Keratinocyte (primary cell): ENCODE measurements at places on chromosomes 16 and 17. TPM values are rescaled to one million over a fixed set of nuclear protein-coding genes. Genes with fewer than 3 reads are reported as not detected.
A peak's percentile ranks its signal among the peaks of the same experiment; 100 is the strongest.

GRCh38 chr17:80028030-80028429, 7.6 kb downstream of the TBC1D16 start:
- DNase-seq = no peak

GRCh38 chr17:32805029-32805976, 71.6 kb downstream of the MYO1D start:
- DNase-seq = no peak

- DNase-seq = no peak
These were observed 67.7 kb downstream of the CYLD start for GRCh38 chr16:50809561-50809960.

DNA sequence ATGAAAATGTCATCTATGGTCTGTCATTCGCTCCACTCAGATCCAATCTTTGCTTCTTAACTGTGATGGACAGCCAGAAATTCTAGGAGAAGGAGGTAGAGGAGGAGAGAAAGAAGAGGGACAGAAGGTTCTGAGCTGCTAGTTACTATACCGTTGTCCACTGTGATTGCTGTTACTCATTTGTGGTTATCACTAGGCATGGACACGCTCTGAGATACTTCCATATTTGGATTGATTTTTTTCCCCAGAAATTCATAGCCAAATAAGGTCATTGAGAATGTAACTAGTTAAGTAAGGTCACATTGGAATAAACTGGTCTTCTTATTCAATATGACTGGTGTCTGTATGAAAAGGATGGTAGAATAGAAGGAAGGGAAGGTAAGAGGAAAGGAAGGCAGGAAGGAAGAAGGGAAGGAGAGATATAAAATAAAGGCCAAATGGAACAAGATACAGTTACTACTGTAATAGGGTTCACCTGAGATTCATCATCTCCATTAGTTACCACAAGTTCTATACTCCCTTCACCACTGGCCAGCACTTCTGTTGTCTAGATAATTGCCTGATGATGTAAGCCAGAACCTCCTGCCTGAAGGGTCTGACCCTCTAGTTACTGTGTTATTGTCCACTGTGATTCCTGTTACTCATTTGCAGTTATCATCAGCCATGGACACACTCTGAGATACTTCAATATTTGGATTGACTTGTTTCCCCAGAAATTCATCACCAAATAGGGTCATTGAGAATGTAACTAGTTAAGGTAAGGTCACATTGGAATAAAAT, 2.9 kb downstream of the KRTAP9-7 start:
- DNase-seq = no peak

DNA sequence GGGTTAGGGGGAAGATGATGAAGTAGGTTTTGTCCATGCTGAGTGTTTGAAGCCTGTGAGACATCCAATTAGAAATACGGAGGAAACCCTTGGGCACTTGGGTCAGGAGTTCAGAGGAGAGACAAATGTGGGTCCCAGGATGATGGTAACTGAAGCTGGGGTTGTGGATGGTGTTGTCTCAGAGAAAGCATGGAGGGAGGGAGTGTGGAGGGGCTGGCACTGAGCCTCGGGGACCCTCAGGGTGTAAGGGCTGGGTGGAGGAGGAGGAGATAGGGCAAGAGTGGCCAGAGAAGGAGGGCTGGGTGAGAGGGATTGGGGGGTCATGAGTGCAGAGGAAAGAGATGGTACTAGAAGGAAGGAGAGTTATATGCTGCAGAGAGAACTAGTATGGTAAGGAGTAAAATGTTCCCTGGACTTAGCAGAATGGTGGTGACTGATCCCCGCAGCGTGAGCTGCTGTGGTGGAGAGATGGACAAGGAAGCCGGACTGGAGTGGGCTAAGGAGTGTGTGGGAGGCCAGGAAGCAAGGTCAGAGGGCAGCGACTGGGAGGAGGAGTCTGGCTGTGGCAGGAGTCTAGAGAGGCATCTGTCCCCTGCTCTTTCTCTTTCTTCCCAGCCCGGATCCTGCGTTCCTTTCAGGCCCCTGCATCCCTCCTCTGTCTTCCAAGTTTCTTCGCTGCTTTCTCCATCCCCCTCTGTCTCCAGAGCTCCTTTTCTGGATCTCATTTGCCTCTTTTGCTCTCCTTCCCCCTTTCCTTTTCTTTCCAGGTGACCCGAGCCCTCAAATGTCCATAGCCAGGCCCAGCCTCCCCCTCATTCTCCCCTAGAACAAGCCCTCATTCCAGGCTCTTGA, 3.9 kb upstream of the COL1A1 start:
- DNase-seq = no peak

DNA sequence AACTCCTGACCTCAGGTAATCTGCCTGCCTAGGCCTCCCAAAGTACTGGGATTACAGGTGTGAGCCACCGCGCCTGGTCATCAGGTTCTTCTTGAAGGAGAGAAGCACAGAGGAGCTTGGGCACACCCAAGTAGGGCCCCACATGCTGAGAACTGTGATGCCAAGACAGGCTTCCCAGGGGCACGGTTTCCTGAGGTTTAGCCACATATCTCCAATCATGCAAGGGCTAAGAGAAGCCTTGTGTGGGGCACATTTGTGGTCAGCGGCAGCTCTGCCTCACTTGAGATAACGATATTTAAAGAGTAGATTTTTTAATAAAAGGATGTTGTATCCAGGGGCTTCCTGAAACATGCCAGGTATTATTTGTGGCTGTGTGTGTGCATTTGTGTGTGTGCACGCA, 46.9 kb downstream of the CUEDC1 start:
- DNase-seq = no peak

- no peak for DNase-seq
These were observed 7.3 kb downstream of the GNA13 start for GRCh38 chr17:65049085-65049756.

- DNase-seq = no peak
These were observed 13.3 kb downstream of the PROCA1 start for GRCh38 chr17:28698253-28698941.

- no peak for DNase-seq
These were observed 12.4 kb downstream of the SLC47A2 start for GRCh38 chr17:19703828-19704613.

- peak; percentile 15 for DNase-seq
These were observed 67.9 kb downstream of the ZZEF1 start for GRCh38 chr17:4074831-4075495.

GRCh38 chr17:28404812-28405570, 1.0 kb downstream of the SLC46A1 start:
- DNase-seq = no peak

DNA sequence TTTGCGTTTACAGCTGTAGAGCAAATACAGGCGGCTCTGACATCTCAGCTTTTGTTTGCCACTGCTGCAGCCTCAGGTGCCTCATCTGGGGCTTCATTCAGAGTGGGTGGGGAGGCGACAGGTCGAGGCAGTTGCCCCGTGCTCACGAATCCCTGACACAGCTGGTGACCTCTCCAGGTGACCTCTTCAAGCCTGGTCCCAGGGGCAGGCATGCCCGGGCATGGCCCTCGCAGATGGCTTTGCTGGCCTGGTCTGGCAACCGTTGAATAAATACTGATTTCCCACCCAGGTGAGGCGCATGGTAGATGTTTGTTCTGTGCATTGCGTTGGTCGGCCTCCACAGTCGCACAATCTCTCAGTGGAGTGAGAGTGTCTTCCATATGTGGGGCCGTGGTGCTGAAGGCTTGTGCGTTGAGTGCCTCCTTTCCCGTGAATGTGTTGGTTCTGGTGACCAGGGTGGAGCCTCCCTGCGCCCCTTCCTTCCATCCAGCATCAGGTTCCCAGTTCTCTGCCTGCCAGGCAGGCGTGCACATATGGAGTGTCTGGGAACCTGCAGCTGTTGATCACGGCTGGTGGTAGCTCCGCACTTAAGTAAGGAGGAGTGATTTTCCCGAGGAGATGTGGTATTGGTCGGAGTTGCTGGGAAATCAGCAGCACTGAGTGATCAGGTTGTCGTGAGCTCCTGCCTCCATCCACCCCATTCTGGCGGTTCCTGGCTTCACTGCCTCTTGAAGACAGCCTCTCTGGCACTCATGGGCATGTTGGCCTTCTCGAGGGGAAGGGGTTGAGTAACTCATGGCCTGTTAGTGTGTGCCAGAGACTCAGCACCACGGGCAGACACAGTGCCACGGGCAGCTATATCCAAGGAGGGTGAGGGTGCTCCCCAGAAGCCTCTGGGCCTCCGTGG, 149.7 kb downstream of the RPTOR start:
- no peak for DNase-seq

- DNase-seq = no peak
These were observed 216.3 kb downstream of the SPECC1 start for GRCh38 chr17:20225162-20226115.

- DNase-seq = no peak
These were observed 3.5 kb downstream of the MGAT5B start for GRCh38 chr17:76871668-76872067.

DNA sequence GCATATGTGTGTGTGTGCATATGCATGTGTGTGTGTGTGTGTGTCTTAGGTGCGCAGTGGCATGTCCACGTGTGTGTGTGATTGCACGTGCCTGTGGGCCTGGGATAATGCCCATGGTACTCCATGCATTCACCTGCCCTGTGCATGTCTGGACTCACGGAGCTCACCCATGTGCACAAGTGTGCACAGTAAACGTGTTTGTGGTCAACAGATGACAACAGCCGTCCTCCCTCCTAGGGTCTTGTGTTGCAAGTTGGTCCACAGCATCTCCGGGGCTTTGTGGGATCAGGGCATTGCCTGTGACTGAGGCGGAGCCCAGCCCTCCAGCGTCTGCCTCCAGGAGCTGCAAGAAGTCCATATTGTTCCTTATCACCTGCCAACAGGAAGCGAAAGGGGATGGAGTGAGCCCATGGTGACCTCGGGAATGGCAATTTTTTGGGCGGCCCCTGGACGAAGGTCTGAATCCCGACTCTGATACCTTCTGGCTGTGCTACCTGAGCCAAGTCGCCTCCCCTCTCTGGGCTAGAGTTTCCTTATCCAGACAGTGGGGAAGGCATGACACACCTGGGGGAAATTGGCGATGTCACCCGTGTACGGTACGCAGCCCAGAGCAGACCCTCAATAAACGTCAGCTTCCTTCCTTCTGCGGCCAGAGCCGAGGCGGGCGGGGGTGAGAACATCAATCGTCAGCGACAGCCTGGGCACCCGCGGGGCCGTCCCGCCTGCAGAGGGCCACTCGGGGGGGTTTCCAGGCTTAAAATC, 47.6 kb downstream of the IL21R start:
- no peak for DNase-seq

DNA sequence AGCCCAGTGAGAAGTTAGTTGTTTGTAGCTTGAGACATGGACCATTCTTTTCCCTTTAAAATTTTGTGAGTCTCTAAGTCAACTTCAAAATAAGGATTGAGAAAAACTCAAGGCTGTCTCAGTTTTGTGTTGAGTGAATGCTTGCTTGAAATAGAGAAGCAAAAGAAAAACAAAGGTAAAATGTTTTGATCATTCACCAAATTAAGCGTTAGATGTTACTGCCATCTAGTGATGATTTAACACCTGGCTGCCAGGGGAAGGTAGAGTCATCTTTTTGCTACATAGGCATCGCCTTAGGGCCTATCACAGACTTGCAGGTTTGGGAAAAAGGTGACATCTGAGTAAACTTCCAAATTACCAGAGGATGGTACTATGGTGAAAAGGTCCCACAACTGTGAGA, 74.4 kb downstream of the PCTP start:
- no peak for DNase-seq

GRCh38 chr17:37118366-37119137, 169.8 kb downstream of the AATF start:
- no peak for DNase-seq

DNA sequence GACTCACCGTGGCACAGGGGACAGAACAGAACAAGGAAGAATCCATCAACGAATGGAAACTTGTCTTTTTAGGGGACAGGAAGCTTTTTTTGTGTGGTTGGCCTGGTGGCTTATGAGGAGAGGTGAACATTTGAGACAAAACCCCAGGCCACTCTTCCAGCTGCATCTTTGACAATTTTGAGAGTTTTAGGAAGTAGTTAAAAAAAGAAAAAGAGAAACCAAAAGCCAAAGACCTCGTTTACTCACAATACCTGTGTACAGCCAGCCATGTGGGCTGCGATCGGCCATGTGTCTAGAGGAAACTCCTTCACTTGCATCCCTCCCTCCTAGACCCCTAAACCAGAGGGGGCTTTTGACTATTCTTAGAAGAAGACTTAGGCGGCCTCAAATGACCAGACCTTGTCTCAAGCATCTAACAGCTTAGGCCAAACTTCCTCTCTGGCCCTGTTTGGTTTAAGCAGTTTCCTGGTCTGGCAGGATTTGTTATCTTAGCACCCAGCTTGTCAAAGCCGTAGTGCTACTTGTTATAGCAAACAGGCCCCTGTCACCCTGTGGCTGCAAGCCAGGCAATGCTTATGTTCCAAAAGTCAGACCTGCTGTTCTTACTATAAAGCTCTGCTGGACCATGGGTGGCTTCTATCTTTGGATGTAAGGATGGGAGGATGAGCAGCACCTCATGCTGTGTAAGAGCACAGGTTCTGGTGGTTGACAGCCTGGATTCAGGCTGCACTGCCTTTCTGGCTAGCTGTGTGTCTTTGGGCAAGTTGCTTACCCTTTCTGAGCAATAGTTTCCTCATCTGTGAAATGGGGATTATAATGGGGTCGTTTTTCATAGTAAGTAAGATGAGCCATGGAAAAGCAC, 17.7 kb downstream of the KSR1 start:
- no peak for DNase-seq

DNA sequence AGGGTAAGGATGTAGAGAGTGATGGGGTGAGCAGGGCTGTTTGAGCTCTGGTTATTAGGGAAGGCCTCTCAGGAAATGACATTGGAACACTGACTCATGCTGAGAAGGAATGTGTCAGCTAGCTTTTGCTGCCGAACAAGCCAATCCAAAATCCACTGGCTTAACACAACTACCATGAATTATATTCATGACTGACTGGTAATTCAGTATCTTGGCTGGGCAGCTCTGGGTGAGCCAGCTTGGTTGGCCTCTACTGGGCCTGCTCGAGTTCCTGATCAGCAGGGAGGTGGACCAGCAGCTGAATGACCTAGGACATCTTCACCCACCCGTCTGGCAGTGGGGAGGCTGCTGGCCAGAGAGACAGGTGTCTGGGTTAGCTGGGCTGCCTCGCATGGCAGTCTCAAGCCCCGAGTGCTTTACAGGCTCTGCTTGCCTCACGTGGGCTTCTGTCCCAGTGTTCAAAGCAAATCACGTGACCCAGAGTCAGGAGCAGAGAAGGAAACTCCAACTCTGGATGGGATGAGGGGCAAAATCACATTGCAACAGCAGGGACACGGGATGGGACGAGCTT, 209.4 kb downstream of the KATNIP start:
- DNase-seq = no peak

DNA sequence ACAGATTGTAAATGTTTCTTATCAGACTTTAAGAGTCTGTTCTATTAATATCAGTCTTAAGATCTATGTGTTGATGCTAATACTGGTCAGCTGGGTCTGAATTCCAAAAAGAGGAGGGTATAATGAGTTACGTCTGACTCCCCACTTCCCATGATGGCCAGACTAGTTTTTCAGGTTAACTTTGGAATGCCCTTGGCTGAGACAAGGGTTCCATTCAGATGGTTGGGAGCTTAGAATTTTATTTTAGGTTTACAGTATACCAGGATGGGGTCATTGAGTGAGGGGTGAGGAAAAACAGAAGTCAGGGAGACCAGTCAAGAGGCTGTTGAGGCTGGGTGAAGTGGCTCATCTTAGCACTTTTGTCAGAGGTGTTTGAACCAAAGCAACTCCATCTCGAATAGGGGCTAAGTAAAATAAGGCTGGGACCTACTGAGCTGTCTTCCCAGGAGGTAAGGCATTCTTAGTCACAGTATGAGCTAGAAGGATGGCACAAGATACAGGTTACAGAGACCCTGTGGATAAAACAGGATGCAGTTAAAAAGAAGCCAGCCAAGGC, 2.9 kb upstream of the TMEM231 start:
- DNase-seq = no peak

Gene B4GALNT2
- 0.01 to 0.32 TPM (median 0.08 TPM) in 3 replicates for polyA plus RNA-seq

Gene PRSS22
- polyA plus RNA-seq = 2.2 to 3.7 TPM (median 3.5 TPM) in 3 replicates

Gene PIMREG
- polyA plus RNA-seq = 1.7 to 7.5 TPM (median 6.5 TPM) in 3 replicates

Gene TMEM114
- polyA plus RNA-seq = not detected in 3 replicates

Gene TSPAN10
- polyA plus RNA-seq = 0.89 to 2.9 TPM (median 1.3 TPM) in 3 replicates

Gene MMP15
- polyA plus RNA-seq = 3.7 to 7.2 TPM (median 5.6 TPM) in 3 replicates

Gene LITAFD
- polyA plus RNA-seq = not detected in 3 replicates

Gene RAPGEFL1
- polyA plus RNA-seq = 13.2 to 37.6 TPM (median 21.8 TPM) in 3 replicates
